ENCODE measurements at places on chromosomes 3 and 15.

DNA sequence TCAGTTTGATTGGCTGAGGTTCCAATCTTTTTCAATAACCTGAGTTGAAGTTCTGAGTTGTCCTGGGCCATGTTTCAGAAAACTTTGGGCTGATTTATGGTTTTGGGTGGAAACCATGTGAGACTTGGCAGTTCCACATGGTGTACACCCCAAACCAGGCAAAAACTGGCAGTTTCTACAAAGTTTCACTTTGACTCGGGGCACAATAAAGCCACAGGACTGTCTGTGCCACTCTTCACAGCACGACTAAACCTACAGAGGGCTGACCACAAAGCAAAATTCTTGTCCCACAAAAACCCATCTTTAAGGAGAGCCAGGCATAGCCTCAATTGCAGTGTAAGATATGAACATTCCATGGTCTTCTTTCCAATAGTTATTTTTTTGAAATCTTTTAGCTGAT lies 155.0 kb downstream of the DUT start:
- DNase-seq: no peak

DNA sequence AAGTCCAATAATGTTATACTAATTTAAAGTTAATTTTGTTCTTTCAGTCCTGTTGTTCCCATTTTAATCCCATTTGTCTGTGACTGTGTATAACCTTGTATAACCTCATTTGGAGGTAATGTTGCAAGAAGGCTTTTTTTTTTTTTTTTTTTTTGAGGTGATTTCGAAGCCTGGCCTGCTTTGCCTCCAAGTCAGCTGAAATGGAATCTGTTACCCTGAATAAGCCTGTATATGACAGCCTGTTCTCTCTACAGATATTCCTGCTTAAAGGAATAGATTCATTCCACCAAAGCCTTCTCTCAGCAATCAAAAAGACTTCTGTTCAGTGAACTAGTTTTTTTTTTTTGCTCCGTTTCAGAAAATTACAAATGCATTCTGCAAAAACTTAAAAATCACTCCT lies 271.8 kb upstream of the UBE2E1 start:
- DNase-seq: no peak

DNA sequence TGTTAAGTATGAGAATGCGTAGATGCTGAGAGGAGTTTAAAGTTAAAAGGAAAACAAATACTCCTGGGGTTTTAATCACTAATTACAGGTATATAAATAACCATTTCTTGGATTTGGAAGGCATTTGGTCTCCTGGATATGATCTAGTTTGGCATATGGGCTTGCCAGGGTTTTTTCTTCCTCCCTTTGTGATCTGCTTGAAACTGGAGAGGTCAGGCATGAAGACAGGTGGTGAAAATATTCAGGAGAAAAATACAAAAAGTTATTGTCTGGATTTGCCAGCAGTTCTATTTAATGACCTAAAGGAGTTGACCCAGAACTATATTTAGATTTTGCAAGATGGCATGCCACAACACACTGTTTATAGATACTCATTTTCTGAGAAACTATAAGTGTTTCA lies 136.3 kb downstream of the DIPK2A start:
- DNase-seq: no peak

GRCh38 chr3:78703944-78704343 lies 1063.9 kb downstream of the ROBO1 start:
- DNase-seq: no peak

DNA sequence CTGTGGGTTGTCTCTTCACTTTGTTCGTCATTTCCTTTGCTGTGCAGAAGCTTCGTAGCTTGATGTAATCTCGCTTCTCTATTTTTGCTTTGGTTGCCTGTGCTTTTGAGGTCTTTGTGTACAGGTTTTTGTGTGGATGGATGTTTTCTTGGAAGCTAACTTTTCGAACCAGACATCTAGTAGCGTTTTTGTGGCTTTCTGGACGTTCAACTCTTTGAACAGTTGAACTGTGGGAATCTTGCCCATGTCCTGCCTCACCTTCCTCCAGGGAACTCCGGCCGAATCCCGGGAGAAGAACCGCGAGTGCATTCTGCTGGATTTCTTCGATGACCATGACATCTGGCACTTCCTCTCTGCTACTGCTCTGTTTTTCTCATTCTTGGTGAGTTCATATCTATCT lies 70.6 kb downstream of the USF3 start:
- DNase-seq: no peak

DNA sequence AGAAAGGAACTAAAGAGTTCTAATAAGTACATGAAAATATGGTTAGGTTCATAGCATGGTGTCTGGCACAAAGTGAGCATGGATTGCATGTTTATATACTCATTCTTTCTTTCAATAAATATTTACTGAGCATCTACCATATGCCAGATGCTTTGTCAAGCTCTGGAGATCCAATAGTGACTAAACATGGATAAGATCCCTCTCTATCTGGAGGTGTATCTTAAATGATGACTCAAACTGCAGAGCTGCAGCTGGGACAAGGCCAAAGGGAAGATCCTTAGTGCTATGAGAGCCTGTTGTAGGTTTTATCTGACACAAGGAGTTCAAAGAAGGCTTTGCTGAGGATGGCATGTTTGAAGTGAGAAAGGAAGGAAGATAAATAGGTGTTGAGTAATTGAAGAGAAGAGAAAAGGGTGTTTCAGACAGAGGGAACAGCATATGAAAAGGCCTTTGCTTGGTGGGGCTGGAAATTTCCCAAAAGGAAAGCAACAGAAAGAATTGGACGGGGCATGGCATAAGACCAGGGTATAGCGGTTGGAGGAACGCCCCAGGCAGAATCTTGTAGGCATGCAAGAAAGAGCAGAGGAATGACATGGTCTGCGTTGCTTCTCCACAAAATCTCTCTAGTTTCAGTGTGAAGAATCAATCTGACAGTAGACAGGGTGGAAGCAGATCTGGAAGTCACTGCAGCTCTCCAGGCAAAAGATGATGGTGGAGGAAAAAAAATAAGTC lies 239.9 kb upstream of the LRTM1 start:
- no peak for DNase-seq

DNA sequence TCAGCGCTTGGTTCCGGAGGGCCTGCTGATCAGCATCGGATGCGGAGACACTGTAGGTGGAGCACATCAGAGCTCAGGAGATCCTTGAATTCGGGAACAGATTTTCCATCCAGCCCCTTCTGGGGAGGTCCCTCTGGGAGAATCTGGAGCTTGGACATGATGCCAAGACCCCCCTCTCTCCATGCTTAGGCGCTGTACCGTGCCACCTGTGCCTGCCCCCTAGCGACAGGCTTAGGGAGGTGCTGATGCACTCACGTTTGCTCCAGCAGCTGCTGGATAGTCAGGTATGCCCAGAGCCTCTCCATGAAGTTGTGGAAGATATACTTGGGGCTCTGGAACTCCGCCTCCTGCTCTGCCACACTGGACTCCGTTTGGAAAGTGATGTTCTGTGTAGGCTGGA lies 9.7 kb downstream of the ITIH4 start:
- DNase-seq: no peak

- no peak for DNase-seq
Measured at GRCh38 chr15:67063689-67064606, 1.5 kb upstream of the SMAD3 start.

- DNase-seq: no peak
Measured at GRCh38 chr3:193943200-193943599, 192.7 kb upstream of the HES1 start.

DNA sequence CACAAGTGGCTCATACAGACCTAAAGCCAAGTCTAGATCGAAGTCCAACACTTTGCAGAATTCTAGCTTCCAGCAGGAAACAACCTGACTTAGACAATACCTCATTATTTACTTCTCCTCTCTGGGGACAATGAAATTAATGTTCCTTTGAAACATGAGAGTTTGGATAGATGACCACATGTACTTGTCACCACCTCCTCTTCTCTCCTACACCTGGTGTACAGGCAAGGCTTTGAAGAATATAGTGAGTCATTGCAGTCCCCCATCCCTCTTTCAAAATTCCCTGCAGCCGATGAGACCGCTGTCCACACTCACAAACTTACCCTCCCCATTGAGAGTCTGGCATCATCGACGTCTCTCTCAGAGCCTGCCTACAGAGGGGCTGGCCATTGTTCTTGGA lies 189.0 kb upstream of the HES1 start:
- no peak for DNase-seq

- no peak for DNase-seq
Measured at GRCh38 chr3:154071146-154071545, 50.0 kb upstream of the ARHGEF26 start.

- DNase-seq: no peak
Measured at GRCh38 chr15:43143203-43143941, 10.0 kb downstream of the TMEM62 start.

GRCh38 chr15:29259233-29259632 lies 10.4 kb downstream of the NSMCE3 start:
- DNase-seq: no peak

DNA sequence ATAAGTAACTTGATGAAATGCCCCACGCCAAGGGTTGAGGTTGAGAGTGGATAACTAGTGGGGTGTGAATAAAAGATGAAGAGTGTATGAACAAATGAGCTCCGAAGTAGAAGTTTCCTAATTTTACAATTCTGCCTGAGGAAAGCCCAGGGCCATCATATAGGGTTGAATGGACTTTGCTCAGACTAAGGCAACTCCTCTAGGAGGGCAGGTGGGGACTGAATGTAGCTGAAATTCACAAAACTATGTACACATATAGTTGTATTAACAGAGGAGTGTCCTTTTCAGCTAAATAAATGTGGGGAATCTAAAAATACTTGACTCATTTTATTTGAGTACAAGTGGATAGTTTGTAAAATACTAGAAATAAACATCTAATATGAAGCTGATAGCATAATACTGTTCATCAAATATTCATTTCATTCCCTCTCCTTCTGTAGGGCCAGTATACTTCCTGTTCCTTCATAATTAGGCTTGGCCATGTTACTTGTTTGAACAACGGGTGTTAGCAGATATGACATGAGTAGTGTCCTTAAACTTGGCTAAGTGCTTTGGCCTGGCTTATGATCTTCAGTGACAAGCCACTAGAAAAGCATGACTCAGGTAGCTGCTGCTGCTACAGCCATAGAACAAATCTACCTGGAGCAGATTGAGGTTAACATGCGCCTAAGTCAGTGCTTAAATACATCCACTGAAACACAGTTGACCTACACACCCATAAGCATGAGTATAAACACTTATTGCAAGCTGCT lies 26.5 kb downstream of the PLSCR1 start:
- no peak for DNase-seq

- DNase-seq: no peak
Measured at GRCh38 chr3:1962396-1963088, 136.1 kb upstream of the CNTN4 start.

DNA sequence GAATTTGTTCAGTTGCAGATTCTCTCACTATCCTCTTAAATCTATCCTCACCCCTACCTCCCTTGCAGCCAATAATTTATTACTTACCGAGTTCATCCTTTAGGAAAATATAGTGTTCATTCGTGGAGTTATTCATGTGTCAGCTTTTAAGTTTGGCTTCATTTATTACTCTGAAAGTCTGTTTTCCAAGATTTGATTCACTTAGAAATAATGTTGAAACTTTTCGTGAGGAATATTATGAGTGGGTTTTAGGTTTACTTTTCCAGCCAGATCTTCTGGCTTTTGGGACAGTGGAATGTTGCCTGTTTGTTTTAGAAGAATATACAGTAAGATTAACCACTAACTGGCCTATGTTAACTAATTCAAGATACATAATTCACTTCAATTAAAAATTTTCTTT lies 161.0 kb upstream of the CGNL1 start:
- DNase-seq: no peak

DNA sequence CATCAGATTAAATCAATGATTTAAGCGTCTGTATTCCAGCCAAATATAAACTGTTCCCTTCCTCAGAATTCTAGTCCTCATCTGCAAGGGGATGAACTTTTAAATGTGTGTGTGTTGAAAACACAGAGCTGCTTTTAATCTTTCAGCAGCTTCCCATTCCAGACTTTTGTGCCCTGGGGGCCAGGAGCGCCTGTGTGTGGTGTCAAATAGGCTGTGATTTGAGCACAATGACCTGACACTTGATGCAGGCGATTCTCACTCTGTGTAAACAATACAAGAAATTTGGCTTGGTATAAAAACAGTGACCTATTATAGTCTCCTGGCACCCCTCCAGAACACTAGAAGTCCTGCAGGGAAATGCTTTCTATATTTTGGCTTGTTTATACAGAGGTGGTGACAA lies 274.6 kb upstream of the ROPN1 start:
- no peak for DNase-seq

- no peak for DNase-seq
Measured at GRCh38 chr15:74038707-74039655, 43.4 kb downstream of the GOLGA6A start.

DNA sequence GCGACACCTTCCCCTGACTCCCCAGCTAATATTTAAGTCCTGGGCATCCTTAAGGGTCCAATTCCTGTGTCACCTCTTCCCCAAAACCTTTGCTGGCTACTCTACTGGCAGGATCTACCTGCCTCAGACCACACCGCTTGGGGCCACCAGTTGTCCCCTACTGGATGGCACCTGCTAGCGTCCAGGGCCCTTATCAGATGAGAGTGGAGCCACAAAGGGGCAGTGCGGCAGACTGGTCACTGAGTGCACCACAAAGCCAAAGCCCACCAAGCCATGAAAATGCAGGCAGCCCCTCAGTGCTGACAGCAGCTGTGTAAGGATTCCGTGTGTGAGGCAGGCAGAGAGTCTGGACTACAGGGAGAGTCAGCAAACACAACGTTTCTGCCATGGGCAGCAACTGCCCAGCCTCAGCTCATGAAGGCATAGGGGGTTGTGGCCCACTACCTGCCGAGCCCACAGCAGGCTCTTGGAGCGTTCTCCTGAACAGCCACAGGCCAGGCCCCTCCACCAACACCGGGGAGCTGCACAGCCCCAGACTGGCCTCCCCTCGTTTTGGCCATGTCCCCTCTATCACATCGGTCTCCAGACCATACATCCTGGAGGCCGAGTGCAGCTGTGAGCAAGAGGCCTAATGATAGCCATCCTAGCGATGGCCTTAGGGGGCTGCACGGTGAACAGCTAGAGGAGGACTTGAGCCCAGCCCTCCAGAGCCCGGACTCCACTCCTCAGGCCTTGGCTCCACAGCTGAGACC lies 32.3 kb downstream of the ALDH1L1 start:
- no peak for DNase-seq

- no peak for DNase-seq
Measured at GRCh38 chr3:37768107-37768809, 93.4 kb upstream of the CTDSPL start.

- no peak for DNase-seq
Measured at GRCh38 chr15:90989040-90989768, 5.1 kb downstream of the PRC1 start.
